ENCODE measurements at places on chromosomes 1 and 21.
A peak's percentile ranks its signal among the peaks of the same experiment; 100 is the strongest.

DNA sequence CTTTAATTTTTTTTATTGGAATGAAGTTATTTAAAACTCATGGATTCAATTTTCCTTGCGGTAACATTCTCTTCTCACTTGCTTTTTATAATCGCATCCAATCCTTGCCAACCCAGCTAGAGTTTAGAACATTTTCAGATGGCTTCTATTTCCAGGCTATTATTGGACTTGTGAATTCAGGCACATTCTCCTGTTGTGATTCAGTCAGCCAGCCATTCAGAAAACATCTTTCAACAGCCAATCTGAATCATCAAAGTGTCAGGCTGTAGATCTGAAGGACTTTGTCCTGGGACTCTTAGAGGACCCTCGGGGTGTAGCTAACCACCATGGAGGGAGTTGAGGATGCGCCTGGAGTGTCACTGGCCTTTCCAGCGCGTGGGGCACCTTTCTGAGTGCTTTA is 92.4 kb downstream of the PRDM2 start:
- no peak for DNase-seq

GRCh38 chr1:154198756-154199562 is 7.1 kb upstream of the TPM3 start:
- DNase-seq, result peak; percentile 9

- no peak for DNase-seq
These were observed 48.1 kb upstream of the BACH1 start for GRCh38 chr21:29250636-29251035.

- DNase-seq, result no peak
These were observed at the start of gene C4BPA for GRCh38 chr1:207103892-207104373. Gene C4BPA (plus strand): TSS chr1:207104233. CDS start chr1:207113026, 8,793 bp downstream.

DNA sequence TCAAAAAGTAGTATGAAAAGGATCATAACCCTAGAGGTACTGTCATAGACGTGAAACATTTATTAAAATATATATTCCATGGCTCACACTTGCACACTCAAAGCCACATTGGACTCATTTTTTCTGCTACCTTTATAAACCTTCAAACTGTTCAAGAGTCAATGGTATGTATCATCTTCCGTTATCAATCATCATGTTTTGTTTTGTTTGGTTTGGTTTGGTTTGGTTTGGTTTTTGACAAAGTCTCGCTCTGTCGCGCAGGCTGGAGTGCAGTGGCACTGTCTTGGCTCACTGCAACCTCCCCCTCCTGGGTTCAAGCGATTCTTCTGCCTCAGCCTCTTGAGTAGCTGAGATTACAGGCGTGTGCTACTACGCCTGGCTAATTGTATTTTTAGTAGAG is 1.8 kb downstream of the IFNAR2 start:
- DNase-seq, result no peak

GRCh38 chr1:229420765-229421164 is 13.1 kb downstream of the ACTA1 start:
- no peak for DNase-seq

DNA sequence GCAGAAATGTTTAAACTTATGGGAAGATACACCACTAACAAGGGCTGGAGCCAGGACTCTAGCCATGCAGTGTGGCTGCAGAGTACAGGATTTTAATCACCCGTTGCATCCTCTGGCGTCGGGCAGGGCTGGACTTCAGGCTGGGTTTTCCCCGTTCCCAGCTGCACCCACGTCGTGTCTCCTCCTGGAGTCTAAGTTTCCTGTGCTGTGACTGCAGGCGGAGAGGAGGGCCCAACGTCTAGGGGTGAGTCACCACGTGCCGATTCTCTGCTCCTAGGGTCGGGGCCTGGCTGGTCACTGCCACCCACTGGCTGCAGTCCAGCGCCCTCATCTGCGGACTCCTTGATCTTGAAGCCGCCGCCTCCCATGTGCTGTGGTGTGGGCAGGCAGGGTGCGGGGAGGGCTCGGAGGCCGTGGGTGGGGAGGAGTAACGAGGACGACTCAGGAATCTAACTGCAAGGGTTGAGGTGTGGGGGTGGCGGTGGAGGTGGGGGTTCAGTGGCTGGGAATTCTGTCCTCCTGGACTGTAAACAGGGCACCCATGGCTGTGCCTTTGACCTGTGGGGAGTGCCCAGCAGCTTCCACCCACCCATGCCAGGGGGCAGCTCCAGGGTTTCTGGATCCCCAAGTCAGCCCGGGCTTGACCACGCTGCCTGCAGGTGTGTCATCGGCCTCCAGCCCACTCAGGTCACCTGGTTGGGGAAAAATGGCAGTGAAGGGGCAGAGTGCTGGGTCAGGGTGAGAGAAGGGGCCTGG is 77.8 kb downstream of the ALPL start:
- no peak for DNase-seq

- DNase-seq, result no peak
These were observed 3.6 kb upstream of the GNB1 start for GRCh38 chr1:1894354-1895059.

Measured in stimulated activated CD8-positive, alpha-beta memory T cell treated with anti-CD3 and anti-CD28 coated beads, Interleukin-4, amount 100 ng/mL, for 4 hours (primary cell).